ENCODE measurements at places on chromosomes 6 and 20.

GRCh38 chr20:13249798-13250170, 28.7 kb downstream of the ISM1 start:
- DNase-seq = no peak

DNA sequence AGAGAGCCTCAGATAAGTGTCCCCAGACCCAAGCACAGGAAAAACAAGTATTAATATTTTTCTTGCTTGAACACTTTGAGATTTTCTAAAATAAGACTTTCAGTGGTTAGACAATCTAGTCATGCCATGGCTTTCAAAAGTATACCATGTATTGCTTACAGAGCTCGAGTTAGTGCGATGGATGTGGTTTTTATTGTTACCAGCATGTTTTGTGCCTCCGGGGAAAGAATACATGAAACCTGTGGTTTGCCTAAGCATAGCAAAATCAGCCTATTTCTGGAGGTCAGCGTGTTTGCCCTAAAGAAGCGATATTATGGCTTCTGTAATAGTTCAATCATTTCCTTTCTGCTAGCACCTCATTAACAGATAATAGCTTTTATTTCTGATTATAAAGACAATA, 21.6 kb downstream of the RIN2 start:
- no peak for DNase-seq

GRCh38 chr6:158718461-158719046, 68.7 kb downstream of the SYTL3 start:
- DNase-seq = no peak

DNA sequence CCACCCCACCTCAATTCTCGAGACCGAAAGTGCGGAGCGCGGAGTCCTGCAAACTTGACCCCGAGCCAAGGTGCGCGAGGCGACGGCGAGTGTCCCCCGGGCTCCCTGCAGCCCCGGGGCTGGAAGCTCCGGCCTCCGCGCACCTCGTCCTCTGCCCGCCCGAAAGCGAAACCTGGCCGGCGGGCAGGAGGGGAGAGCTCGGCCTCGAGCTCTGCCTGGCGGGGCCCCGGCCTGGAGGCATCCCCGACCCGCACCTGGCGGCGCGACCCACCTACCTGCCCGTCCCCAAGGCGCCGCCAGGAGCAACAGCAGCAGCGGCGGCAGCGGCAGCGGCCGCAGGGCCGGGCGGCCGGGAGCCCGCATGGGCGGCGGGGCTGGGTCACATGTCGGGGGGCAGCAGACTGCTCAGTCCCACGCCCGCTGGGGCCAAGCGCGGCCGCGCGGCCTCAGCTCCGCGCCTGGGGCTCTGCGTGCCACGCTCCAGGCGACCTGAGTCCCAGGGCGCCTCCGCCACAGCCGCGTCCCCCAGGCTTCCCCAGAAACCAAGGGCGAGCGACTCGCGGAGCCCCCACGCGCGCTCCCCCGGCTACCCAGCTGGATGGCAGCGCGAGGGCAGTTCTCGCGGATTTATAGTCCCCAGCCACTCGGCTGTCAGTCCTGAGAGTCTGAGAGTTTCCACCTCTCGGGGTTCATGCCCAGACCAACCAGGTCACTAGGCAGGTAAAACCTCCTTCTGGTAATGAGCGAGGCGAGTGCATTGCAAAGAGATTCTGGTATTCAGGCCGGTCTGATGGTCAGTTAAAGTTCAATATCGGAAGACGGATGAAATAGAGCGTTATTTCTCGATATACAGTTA, at the start of gene IL20RA:
TSS of gene IL20RA (minus strand) at position 600 of the 856 bp plus-strand sequence. CDS start at position 363, 237 bp downstream.
- peak; percentile 30 for DNase-seq

GRCh38 chr6:133966654-133967329, 13.8 kb downstream of the TBPL1 start:
- no peak for DNase-seq

- DNase-seq = no peak
Measured at GRCh38 chr20:20196610-20197009, 144.3 kb downstream of the CFAP61 start.

DNA sequence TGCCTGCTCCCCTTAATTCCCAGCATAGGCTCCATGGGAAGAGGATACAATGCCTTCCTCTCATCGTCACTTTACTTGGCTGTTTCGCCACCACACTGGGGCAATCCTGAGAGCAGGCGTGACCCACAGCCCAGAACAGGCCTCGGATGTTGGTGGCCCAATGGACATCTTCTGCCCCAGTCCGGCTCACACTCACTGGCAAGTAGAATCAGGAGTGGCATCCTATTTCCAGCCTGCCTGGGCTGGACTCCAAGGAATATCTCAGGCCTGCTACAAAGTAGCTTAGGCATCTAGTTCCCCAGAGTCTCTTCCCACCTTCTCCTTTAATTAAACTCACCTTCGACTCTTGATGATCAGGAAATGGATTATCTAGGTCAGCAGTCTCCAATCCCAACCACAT, 110.5 kb downstream of the LRFN2 start:
- no peak for DNase-seq

- DNase-seq = no peak
Measured at GRCh38 chr6:52377538-52378221, 15.7 kb downstream of the PAQR8 start.

DNA sequence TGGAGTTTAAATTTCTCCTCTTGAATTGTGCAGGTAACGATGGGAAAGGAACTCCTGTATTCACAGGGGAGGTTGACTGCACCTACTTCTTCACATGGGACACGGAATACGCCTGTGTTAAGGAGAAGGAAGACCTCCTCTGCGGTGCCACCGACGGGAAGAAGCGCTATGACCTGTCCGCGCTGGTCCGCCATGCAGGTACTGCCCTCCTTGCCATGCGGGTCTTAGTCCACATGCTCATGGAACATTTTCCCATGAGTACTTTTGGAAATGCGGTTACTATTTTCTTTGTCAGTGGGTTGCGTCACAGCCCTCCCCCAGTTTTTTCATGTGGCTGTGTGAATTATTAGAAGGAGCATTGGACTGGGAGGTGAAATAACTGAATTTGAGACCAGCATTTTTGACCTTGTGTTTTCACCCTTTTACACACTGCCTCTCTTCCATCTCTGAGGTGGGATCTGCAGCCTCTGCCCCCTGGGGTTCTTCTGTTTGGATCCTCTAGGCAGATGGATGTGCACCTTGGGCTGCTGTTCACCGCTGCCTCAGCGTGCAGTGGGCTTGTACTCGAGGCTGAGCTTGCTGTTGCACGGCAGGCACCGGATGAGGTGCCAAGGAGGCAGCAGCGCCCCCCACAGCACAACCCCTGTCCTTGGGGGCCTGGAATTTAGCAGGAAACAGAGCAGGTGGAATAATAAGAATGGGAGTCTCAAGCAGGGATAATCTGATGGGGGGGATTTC, 71.8 kb downstream of the IGF2R start:
- DNase-seq = no peak

- no peak for DNase-seq
Measured at GRCh38 chr6:150633486-150633834, 33.8 kb downstream of the PLEKHG1 start.

DNA sequence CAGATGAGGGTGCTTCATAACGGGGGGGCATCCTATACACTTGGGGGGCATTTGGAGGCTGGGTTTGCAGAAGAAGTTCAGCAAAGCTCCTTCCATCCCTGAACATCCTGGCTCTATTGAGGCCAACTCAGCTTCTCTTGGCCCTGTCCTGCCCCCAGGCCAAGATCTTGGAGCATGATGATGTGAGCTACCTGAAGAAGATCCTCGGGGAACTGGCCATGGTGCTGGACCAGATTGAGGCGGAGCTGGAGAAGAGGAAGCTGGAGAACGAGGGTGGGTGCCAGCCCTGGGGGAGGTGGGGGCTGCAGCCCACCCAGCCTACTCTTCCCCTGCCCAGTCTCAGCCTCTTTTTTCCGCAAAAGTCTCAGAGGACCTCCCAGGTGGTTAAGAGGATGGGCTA, 17.2 kb downstream of the GDAP1L1 start:
- DNase-seq = peak; percentile 17

DNA sequence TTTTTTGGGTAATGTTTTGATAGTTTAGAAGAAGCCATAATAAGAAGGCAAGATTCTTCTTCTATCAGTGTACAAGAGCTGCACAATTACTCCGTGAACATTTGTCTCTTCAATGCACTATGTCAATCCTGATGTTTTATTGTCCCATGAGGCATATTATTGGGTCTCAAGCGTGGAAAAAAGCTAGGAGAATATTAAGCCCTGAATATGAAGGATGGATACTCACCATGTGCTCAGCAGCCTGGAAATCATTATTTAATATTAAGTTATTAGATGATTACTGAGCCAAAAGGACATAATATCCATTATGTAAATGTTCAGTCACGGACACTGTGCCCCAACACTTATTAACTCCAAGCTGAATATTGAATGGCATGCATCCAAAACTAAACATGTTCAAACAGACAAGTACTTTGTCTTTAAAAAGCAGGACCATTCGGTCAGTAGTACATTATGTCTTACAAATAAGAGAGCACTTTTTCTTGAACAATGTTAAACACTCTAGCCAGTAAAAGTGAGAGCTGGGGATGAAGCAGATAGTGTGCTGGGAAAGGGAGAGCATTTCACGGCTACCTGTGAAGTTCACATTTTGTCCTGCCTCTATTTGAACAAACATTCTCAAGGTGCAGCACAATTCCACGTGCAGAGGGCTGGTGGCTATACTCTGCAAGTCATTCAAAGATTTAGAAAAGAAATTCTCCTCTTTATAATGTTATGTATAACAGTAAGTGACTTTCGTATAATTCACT, 70.6 kb upstream of the CNR1 start:
- no peak for DNase-seq

DNA sequence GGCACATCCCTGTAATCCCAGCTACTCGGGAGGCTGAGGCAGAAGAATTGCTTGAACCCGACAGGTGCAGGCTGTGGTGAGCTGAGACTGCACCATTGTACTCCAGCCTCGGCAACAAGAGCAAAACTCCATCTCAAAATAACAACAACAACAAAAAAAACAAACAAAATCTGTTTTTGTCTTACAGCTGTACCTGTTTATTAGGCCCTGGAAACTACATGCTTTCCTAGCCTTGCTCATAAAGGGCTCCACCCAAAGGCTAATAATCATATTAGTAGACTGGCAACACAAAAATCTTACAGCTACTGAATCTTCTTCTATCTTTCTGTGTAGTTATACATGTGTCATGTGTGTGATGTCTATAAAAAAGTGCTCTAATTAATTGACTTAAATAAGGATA, 503.9 kb upstream of the EYS start:
- DNase-seq = no peak

DNA sequence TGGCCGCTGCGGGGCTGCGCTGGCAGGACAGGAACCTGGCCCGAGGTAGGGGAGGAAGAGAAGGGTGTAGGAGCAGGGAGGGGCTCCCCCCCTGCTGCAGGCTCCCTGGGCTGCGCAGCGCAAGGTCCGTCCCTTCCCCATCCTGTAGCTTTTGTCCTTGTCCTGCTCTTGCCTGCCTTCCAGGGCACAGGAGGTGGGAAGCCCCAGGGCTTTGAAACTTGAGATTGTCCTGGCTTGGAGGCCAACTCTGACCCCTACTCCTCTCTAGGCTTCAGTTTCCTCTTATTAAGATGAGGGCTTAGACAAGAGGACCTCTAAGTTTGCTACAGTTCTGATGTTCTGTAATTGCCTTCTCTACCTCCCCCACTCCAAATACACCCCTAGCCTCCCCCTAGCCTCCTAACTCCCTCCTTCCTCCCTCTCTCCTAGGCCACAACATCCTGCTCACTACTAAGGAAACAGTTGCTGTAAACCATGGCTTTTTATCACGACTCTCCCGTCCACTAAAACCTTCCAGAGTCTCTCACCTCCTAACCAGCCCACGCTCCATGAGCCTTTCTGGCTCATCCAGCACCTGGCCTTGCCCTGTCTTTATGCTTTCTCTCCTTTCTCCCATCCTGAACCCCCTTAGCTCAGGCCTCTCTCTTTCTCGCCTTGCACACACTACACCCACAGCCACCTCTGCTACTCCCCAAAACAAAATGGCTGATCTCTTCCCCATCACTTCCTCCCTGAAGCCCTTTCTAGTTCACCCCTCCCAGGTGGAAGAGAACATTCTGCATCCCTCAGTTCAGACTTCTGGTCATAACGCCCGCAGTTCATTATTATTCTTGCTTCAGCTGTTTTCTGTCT, 10.2 kb downstream of the UNC5CL start:
- DNase-seq = peak; percentile 53

DNA sequence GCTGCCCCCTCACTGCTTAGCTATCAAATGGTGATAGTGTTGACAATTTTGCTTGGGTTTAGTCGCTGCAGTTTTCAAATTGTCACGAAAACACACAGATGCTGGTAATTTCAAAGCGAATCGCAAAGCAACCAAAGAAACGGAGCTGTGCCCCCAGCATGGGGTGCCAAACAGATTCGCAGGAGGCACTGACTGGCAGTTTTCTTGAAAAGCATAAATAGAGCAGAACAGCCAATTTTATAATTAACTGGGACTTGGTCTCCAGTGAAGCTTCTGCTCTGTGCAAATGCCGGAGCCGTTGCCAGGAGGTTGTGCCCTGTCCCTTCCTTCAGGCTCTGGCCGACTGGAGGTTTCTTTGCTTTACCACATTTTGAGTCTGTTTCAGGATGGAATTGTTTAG, 18.8 kb downstream of the ARHGAP40 start:
- no peak for DNase-seq

DNA sequence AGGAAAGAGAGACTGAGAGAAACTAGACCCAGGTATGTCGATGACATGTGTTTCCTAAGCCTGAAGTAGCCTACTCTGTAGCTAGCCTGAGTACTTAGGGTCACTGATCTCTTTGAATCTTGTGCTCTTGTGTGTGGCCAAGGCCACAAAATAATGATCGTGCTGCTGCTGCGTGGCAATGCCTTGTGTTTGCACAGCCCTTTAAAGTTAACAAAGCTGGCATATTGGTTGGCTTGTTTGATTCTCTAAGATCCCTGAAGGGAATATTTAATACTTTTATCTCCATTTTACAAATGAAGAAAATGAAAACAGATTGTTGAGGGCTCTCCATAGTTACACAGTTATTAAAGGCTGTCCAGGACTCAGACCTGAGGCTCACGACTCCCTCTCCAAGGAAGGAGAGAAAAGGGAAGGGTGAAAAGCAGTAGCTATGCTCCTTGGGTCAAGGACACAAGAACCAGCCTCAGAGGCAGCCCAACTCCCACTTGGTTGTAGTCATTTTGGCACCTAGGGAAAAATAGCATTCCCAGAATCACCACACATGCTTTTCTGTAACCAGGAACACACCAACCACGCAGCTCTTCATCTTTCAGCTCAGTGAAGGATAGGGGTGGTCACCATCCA, 130.7 kb downstream of the LRFN2 start:
- DNase-seq = no peak

- DNase-seq = no peak
Measured at GRCh38 chr6:81734081-81734480, 18.4 kb downstream of the TENT5A start.

- no peak for DNase-seq
Measured at GRCh38 chr6:22411376-22412105, 114.7 kb upstream of the PRL start.

DNA sequence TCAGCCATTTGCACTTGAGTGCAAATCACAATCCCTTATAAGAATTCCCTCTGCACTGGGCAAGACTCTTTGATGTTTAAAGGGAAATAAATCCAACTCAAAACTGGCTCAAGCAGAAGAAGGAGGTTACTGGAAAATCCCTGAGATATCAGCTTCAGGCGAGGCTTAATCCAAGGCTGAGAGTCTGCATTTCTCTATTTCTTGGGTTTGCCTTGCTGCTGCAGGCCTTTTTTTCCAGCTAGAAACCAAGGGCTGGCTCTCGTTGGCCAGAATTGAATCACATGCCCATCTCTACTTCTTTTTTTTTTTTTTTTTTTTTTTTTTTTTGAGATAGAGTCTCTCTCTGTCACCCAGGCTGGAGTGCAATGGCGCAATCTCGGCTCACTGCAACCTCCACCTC, 11.7 kb downstream of the HCK start:
- DNase-seq = no peak
